Posterior cingulate gyrus (tissue), 11 donors: ENCODE measurements at places on chromosomes 6 and 20.
A peak's percentile ranks its signal among the peaks of the same experiment; 100 is the strongest.

DNA sequence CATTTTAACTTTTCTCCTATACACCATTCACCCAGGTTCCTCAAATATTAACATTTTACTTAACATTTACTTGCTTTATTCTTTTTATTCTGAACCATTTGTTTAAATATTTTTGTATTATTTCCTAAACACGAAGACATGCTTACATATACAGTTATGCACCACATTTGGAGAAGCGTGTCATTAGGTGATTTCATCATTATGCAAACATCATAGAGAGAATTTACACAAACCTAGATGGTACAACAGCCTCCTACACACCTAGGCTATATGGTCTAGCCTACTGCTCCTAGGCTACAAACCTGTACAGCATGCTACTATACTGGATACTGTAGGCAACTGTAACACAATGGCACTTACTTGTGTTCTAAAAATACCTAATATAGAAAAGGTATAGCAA is 6.6 kb downstream of the TDP2 start:
- no peak for DNase-seq

GRCh38 chr6:5036269-5036668 is 32.4 kb upstream of the RPP40 start:
- DNase-seq, result no peak

DNA sequence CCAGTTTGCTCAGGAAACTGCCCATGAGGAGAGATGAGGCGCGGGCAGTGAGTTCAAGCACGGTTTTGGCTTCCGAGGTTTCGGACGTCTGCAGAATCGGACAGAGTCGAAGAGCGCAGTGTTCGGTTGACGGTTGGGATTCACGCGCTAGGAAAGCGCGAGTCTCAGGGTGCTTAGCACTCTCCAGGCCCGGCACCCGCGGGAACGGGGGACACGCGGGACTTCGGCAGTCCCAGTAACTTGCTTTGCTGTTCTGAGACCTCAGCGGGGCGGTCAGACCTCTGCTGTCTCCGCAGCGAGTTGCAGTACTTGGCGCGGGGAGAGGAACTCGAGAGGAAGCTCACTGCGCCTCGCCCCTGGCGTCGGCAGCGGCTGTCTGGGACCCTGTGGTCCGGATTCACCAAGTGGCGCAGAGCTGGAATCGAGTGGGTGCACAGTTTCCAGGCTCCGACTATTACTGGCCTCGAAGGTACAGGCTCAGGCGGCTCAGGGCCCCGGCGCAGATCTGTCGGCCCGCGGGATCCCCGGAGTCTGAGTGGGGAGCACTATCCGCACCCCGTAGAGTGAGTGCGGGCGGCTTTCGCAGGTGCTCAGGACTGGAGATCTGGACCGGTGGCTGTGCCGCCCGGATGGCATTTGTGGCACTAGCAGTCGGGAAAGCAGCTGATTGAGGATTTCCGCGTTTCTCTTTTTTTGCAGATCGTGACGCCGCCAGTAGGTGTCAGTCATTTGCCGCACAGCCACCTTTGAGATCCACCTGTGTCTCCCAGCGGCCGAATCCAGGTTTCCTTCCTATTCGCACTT is at the start of gene POM121L2:
Gene POM121L2 (minus strand): TSS at position 128 of the 804 bp plus-strand sequence. CDS start 103 bp downstream, at position 25.
- peak; percentile 39 for DNase-seq

- DNase-seq, result no peak
Observed at GRCh38 chr6:83592770-83593394, 80.5 kb downstream of the PRSS35 start.

DNA sequence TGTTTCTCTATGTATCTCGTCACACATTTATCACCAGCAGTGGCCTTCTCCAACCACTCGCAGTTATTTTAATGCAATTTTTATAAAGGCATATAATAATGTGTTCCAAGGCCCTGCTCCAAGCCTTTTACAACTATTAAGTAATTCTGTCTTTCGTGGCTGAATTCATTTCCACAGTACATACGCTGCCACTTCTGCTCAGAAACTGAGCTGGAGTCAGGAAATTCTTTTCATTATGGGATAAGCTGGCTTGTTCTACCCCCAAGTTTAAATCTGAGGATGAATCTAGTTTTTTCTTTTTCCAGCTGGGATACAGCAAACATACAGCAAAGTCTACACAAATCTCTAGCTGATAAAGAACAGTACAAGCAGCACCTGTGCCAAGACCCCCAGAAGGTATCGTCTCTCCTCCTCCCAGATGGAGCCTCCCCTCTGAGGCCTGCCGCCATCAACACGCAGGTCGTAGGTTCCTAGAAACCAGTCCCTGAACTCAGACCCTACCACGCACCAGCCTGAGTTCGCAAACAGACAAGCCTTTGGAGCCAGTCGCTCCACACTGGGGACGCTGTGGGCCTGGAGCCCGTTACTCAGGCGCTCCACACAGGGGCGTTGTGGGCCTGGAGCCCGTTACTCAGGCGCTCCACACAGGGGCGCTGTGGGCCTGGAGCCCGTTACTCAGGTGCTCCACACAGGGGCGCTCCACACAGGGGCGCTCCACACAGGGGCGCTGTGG is 263.5 kb downstream of the THBS2 start:
- no peak for DNase-seq

DNA sequence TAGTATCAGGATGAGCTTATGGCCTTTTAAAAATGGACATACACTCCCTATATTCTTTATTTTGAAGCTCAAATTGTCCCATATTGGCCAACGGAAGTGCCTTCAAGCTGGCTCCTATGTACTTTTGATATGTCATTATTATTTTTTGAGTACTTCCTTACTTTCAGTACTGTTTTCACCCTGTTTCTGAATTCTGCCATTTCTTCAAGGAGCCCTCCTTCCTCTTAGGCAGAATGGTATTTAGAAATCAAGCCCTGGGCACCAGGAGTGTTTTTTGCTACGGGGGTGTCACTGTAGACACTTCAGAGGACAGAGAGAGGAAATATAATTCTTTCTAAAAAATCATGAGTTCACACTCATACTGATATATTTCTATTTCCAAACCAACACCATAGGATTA is 5.5 kb upstream of the MYLK4 start:
- no peak for DNase-seq

DNA sequence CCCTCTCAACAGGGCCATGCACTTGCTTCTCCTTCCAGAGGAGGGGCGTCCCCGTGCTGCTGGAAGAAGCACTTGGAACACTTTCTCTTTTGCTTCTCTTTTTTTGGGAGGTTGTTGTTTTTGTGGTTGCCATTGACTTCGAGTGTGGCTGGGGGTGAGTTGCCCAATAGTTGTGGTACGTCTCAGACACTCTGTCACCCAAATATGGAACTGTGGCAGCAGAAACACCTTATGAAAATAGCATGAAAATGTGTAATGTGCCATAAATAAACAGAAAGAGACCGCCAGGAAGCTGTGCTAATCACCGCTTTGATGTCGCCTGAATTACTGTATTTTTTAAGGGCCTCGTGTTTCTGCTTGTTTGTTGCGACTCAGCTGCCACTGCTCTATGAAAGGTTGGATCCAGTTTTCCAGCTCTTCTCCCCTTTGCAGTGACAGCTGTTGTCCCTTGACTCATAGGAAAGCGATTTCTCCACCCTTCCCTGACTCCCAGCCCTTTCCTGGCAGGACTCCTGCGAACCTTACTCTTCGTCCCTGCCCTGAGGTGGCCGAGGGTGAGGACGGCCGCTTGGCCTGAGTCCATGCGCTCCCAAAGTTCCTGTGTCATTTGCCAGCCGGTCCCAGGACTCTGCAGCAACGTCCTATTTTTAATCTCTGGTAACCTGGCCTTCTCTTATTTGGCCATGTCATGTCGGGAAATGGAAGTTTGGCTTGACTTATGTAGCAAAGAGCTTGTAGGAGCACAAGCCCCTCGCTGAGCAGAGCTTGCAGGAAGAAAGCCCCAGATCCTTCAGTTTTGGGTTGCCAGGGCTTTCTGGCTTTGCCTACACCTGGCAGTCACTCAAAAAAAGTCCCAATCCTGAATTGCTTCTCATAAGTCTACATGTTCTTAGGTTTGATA is 694.6 kb downstream of the QKI start:
- no peak for DNase-seq

DNA sequence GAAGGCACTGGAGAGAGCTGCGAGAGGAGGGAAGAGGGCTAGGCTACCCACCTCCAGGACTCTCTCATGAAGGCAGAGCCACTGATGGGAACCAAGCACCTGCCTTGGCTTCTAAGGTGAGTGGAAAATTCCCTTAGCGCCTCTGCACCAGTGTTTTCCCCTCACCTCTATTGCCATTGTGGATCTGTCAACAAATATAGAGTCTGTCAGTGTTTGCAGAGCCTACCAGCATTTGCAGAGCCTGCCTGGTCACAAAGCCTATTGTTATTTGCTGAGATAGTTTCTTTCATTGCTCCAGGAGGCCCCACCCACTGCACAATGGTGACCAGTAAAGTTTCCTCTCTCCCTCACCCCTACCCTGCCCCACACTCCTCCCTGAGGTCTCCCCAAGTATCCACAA is 141.9 kb downstream of the MRPL14 start:
- no peak for DNase-seq

DNA sequence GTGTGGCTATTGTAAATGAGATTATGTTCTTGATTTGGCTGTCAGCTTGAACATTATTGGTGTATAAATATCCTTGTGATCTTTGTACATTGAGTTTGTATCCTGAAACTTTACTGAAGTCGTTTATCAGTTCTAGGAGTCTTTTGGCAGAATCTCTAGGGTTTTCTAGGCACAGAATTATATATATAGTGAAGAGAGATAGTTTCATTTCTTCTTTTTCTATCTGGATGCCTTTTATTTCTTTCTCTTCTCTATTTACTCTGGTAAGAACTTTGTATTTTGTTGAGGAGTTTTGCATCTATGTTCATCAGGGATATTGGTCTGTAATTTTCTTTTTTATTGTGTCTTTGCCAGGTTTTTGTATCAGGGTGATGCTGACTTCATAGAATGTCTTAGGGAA is 589.2 kb upstream of the MAN1A1 start:
- no peak for DNase-seq

GRCh38 chr20:32368323-32368722 is 10.2 kb downstream of the ASXL1 start:
- DNase-seq, result no peak

DNA sequence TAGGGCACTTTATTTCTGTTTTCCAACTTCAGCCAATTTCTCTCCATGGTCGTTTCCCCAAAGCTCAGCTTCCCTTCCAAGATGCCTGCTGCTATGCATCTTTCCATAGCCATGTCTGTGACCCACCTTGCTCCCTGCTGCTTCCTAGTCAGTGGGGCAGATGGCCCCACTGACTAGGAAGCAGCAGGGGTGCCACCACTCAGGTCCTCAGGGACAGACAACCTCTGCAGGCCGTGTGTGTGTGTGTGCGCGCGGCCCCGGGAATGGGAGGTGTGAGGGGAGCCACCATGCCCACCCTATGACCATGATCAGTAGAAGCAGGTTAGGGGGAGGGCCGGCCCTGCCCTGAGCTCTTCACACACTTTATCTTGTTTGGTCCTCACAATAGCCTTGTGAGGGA is 2.7 kb upstream of the IP6K3 start:
- DNase-seq, result no peak

DNA sequence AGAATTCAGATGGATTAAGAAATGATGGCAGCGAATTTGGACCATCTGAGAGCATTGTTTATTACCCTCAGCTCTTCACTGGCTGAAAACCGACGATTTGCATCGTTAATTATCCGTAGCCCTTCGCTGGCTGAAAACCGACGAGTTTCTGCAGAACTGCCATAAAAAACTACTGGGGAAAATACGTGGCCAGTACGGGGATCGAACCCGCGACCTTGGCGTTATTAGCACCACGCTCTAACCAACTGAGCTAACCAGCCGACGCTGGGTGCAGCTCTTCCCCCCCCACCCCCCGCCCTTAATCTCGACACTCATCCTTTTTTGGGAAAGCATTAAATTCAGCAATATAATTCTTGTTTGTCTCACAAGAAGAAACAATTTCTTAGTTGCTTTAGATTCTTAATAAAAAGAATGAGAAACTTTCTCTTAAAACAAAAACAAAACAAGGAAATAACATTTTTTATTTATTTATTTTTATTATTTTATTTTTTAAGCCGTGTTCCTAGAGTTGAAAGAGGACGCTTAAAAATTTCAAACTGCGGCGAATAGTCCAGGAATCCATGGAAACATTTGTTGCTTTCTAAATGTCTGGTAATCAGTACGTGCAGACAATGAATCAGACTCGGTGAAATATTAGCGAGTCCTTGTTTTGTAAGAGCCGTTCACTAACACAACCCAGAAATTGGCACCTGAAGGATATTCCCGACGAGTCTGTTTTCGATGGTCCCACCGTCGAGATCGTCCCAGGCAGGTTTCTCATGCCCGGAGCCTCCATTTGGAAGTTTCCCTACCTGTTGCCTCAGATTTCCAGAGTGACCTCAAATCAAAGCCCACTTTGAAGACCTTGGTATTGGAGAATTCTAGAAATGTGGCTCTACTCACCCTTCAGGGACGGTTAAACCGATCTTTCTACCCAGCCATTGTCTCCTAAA is 27.8 kb downstream of the PRSS16 start:
- DNase-seq, result no peak

DNA sequence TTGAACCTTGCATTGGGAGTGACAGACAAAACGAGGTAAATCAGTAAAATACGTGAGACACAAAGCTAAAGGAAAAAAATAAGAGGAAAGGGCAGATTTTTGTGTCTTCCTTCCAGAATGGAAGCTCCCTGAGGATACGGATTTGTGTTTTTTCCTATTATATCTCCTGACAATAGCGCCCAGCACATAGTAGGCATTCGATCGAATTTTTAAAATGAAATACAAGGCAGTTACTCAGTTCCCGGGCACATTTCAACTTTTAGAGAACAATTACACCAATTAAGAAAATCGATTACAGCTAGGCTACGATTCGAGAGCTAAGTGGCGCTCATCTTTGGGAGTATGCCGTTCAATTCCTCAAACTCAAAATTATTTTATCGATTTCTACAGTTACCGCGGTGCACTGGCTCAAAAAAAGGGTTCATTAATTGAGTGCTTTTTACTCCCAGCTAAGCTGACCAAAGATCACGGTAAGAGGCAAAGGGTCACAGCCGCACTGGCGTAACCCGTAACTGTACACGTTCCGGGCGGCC is 443 bp downstream of the RMND1 start:
- no peak for DNase-seq

DNA sequence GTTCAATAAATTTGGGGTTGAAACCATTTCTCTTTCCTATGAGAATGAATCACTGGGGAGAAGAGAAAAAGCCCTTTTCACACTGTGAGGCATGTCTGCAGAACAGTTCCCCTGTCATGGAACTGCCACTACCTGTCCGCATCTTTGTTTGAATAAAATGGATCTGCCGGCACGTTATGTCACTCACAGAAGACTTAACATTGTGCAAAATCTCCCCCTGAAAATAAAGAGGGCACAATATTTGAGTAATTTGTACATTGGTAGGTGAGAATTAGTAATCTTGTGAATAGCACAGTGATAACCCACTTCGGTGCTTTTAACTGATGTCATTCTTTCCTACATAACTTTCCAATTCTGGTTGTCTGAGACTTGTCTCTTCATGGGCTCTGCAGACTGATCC is 804.0 kb downstream of the C6orf118 start:
- no peak for DNase-seq

- DNase-seq, result no peak
Observed at GRCh38 chr6:70298068-70298467, 4.8 kb downstream of the COL9A1 start.

- DNase-seq, result no peak
Observed at GRCh38 chr6:31568537-31568961, 3.5 kb upstream of the LTA start.

- no peak for DNase-seq
Observed at GRCh38 chr20:58160451-58161061, 67.9 kb downstream of the ANKRD60 start.

GRCh38 chr6:390914-391558 is 516 bp upstream of the IRF4 start:
- no peak for DNase-seq

GRCh38 chr6:131861381-131861780 is 53.6 kb downstream of the ENPP1 start:
- no peak for DNase-seq

- no peak for DNase-seq
Observed at GRCh38 chr20:24149881-24150307, 161.3 kb upstream of the GGTLC1 start.
